ENCODE measurements at places on chromosomes 7 and 10.

- H3K4me3 ChIP-seq: no peak overlapping the region
- H3K27me3 ChIP-seq: no peaks in the 10 kb centered on the region
- no peak overlapping the region for H3K27ac ChIP-seq
- no peak for DNase-seq
Observed at GRCh38 chr7:147878912-147879661, 711.5 kb upstream of the C7orf33 start.

DNA sequence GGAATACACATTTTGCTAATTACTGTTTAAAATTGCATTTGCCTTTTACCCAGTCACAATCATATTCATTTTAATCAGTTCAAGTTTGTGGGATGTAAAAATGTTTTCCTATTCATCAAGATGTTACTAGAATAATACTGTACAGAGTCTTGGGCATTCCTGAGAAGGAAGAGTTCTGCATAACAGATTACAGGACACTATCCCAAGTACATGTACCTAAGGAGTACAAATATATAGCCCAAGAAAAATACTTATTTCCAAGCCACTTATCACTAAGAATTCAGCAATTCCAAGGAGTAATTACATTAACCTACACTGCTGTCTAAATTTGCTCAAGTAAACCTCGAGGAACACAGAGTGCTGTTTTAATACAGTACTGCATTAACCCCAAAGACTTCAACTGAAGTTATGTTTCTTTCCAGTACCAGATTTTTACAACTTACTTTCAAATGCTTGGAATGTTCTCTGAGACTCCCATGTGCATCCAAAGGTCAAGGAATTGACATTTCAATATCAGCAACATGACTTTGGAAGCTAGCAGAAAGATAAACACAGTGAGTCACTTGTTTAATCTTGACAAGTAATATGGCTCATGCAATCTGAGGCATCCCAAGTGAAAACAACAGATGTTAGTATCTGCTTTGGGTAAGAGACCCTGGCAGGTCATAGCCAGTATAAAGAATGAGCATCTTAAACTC is 125.4 kb upstream of the BET1 start:
- no peaks in the 10 kb centered on the region for H3K27me3 ChIP-seq
- no peak overlapping the region for H3K4me3 ChIP-seq
- no peaks in the 10 kb centered on the region for H3K36me3 ChIP-seq
- no peak overlapping the region for H3K27ac ChIP-seq
- no peak for DNase-seq
- H3K4me1 ChIP-seq: no peaks in the 10 kb centered on the region

DNA sequence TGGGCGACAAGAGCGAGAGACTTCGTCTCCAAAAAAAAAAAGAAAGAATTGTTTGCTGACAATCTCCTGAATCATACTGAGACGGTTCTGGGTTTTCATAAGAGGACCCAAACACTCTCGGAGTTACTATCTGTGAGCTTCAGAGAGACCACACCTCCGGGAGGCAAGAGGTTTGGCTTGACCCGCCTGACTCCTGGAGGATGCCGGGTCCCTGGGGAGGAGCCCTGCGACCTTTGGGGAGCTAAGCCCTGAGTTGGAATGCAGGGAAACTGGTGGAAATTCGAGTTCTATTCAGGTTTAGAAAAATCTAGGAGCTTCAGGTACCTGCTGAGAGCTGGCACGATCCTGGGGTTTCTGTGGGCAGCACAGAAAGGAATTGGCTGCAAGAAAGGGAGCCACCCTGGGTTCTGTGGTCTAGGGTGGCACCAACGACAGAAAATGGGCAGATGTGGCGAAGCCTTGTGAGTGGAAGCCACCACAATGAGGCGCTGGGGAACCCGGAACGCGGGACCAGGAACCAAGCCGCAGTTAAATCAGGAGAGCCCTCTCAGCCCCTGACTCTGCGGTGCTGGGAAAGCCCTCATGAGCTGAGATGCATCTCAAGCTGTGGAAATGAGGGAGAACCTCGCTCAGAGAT is 21.9 kb upstream of the GATAD1 start:
- no peak overlapping the region for H3K4me3 ChIP-seq
- no peaks in the 10 kb centered on the region for H3K36me3 ChIP-seq
- peaks cover 13% of the 10 kb centered on the region for H3K27me3 ChIP-seq
- DNase-seq: no peak
- peaks cover 6% of the 10 kb centered on the region for H3K4me1 ChIP-seq
- H3K27ac ChIP-seq: no peak overlapping the region

DNA sequence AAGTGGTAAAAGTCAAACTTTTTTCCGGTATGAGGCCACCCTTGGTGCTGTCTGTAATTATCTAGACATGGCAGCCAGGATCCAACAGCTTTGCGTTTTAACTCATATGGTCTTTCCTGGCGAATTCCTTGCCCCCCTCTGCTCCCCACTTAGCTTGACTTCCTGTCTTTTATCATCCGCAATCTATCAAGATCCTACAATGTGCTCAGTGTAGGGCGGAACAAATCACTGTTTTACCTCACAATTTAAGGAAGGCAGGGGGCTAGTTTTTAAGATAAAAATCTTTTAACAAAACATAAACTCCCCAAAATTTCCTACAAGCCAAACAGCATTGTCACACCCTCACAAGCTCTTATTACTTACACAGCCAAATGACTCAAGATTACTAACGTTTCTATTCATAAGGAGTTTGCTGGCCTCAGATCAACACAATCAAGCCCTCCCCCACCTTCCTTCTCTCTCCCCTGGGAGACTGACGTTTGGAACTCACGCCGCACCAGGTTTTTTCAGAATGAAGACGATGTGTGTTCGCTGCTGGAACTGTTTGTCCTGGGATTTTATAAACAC is 1.3 kb upstream of the CDK14 start:
- H3K27ac ChIP-seq: no peak overlapping the region
- DNase-seq: no peak
- H3K36me3 ChIP-seq: no peaks in the 10 kb centered on the region
- H3K4me1 ChIP-seq: peaks cover 11% of the 10 kb centered on the region
- H3K27me3 ChIP-seq: no peaks in the 10 kb centered on the region

- H3K4me1 ChIP-seq: peaks cover 23% of the 10 kb centered on the region
- H3K27ac ChIP-seq: peak overlapping the region; percentile 55
- no peak for DNase-seq
- H3K27me3 ChIP-seq: no peaks in the 10 kb centered on the region
- no peaks in the 10 kb centered on the region for H3K36me3 ChIP-seq
Observed at GRCh38 chr7:115009139-115009538, 87.2 kb downstream of the MDFIC start.

DNA sequence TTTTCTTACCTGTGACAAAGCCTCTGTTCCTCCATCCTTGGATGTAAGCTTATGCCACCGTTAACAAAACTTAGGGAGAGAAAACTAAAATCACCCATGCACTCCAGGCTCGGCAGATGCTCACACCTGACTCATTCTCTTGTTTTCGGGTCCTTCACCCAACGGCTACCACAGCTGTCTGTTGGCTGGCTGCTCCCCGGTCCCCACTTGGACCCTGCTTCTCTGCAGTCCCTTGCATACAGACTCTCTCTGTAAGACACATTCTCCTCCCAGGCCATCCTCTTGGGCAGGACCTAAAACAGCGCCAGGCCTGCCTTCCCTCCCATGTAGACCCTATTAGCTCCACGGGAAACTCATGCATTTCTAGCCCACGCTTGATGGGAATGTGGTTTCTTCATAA is 12.1 kb upstream of the INHBA start:
- H3K27me3 ChIP-seq: peaks cover 8% of the 10 kb centered on the region
- H3K4me1 ChIP-seq: no peaks in the 10 kb centered on the region
- H3K36me3 ChIP-seq: no peaks in the 10 kb centered on the region
- H3K27ac ChIP-seq: no peak overlapping the region

DNA sequence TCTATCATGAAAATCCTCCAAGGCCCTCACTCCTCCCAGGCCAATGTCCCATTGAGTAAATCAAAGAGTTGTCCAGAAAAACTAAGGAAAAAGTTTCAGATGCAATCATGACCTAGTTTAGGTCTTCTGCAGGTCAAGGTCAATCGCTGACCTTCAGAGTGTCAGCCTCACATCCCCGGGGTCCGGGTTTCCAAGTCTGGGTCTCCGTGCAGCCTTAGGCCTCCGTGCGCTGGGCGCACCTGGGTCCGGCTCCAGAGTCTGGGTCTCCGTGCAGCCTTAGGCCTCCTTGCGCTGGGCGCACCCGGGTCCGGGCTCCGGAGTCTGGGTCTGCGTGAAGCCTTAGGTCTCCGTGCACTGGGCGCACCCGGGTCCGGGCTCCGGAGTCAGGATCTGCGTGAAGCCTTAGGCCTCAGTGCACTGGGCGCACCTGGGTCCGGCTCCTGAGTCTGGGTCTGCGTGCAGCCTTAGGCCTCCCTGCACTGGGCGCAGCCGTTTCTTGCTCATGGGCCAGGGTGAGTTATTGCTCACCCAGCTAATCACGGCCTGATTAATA is 236.2 kb downstream of the TCERG1L start:
- H3K4me3 ChIP-seq: no peak overlapping the region
- H3K27me3 ChIP-seq: no peaks in the 10 kb centered on the region

DNA sequence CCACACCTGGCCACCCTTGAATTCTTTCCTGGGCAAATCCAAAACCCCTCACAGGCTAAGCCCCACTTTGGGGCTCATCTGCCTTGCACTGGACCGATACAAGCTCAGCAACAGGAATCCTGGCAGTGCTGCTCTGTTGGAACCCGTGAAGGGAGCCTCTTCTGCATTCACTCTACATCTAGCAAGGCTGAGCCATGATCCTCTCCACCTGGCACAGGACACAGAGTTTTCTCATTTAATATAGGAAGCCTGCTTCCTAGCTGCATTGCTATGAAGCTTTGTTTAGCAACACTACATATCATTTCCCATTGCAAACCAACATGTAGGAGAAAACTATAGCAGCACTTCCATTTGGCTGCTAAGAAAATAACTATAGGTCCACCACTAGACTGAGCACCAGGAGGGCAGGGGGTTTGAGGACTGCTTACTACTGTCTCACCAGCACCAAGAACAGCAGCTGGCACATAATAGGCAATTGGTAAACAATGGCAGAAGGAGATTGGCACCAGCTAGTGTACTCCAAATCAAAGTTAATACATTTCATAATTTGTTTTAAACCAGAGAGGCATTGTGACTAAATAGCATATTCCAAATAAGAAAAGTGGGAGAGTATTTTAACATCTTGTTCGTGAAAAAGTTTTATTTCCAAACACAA is 56.1 kb downstream of the CPVL start:
- H3K27ac ChIP-seq: no peak overlapping the region
- H3K27me3 ChIP-seq: no peaks in the 10 kb centered on the region
- H3K4me3 ChIP-seq: no peak overlapping the region
- H3K36me3 ChIP-seq: no peaks in the 10 kb centered on the region

DNA sequence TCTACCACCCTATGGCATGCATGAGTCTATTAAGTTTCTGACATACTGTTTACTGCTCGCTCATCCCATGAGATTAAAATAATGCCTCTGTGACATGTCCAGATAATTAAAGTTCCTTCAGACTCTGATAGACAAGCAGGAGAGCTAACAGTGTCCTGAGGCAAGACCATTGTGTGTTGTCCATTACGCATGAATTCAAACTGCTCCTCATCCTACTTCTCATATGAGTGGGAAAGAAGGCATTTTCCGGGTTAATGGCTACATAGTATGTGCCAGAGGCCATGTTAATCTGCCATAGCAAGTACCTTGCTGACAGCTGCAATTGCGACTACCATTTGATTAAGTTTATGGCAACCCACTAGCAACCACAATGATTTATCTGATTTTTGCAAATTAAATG is 113.3 kb downstream of the GNAI1 start:
- H3K4me3 ChIP-seq: no peak overlapping the region
- H3K27ac ChIP-seq: no peak overlapping the region
- H3K27me3 ChIP-seq: no peaks in the 10 kb centered on the region
- H3K36me3 ChIP-seq: no peaks in the 10 kb centered on the region
- DNase-seq: no peak

GRCh38 chr7:131444683-131445082 is 111.7 kb downstream of the PODXL start:
- peaks cover 29% of the 10 kb centered on the region for H3K36me3 ChIP-seq
- no peaks in the 10 kb centered on the region for H3K4me1 ChIP-seq
- no peaks in the 10 kb centered on the region for H3K27me3 ChIP-seq
- no peak overlapping the region for H3K27ac ChIP-seq
- H3K4me3 ChIP-seq: no peak overlapping the region

DNA sequence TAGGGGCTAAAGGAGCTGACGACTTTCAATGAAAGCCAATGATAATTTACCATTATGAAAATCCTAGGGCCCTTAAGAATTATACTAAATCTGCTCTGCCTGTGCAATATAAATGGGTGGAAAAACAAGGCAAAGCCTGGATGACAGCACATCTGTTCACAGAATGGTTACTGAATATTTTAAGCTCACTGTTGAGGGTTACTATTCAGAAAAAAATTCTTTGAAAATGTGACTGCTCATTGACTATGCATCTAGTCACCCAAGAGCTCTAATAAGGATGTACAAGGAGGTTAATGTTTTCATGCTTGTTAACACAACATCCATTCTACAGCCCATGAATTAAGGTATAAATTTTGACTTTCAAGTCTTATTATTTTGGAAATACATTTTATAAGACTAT is 8.9 kb downstream of the DKK1 start:
- DNase-seq: no peak
- H3K4me3 ChIP-seq: no peak overlapping the region
- H3K36me3 ChIP-seq: no peaks in the 10 kb centered on the region

DNA sequence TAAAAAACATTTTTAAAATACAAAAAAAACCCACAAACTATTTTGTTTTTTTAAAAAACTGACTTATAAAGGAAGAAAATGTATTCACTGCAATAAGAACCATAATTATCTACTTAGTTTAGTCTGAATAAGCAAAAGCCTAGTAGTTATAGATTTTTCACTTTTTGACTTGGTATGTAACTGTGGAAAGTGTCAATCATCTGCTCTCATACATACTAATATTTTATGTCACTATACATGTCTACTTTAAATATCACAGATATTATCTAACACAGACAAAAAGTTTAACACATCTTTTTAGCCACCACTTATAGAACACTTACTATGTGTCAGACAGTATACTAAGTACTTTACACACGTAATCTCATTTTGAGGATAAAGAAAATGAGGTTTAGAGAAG is 3.2 kb upstream of the JMJD1C start:
- no peaks in the 10 kb centered on the region for H3K27me3 ChIP-seq
- no peaks in the 10 kb centered on the region for H3K36me3 ChIP-seq
- H3K4me1 ChIP-seq: peaks cover 8% of the 10 kb centered on the region

DNA sequence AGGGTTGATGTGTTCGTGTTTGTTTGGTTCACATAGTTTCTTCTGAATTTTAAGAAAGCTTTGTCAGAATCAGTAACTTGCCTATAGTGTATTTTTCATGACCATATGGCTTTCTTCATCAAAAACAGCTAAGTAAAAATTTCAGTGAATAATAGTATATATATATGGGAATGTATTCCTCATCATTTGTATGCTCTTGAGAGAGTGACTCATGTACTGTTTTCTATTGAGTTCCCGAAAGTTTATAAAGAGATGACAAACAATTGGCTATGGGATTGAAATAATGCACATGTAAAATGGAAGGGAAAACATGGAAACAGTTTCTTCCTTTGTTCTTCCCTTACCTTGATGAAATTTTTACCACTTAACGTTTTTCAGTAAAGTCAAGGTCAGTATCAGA is 56.4 kb downstream of the KAT6B start:
- H3K4me3 ChIP-seq: no peak overlapping the region
- no peaks in the 10 kb centered on the region for H3K27me3 ChIP-seq
- no peak for DNase-seq
- peaks cover 24% of the 10 kb centered on the region for H3K4me1 ChIP-seq
- no peaks in the 10 kb centered on the region for H3K36me3 ChIP-seq

Measured in upper lobe of right lung (tissue), 1 donor.